M059J (cell line): ENCODE measurements at places on chromosomes 11 and 22.

GRCh38 chr11:111707039-111707690 is 59.0 kb downstream of the PPP2R1B start:
- peak; percentile 66 for DNase-seq

GRCh38 chr22:24994070-24994763 is 41.7 kb downstream of the KIAA1671 start:
- peak; percentile 87 for DNase-seq

- DNase-seq: peak; percentile 94
These were observed 122.6 kb downstream of the APOL5 start for GRCh38 chr22:35840302-35840739.

DNA sequence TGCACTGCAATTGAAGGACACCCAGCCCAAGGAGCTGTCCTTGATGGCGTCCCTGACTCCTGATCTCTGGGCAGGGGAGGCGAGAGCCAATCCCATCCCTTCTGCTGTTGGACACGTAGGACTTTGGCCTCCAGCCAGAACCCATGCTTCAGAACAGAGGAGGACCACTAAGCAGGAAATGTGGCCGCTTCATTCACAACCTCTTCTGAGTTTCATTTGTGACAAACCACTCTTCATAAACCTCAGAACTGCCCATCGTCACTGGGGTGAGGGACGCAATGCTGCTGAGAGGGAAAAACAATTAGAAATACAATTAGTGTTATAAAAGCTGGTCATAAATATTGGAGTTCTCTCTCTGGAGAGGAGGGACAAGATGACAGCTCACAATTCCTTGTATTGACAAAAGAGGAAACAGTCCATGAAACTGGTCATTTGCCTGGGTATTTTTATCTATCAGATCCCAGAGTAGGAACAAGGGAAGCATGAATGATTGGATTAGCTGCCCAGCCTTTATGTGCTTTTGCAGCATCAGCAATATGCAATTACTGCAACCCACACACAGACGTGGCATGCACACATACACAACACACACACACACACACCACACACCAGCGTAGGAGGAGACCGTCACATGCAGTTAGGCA is 216.5 kb upstream of the CADM1 start:
- DNase-seq: no peak

GRCh38 chr11:63760487-63761079 is 8.0 kb downstream of the ZFTA start:
- no peak for DNase-seq

DNA sequence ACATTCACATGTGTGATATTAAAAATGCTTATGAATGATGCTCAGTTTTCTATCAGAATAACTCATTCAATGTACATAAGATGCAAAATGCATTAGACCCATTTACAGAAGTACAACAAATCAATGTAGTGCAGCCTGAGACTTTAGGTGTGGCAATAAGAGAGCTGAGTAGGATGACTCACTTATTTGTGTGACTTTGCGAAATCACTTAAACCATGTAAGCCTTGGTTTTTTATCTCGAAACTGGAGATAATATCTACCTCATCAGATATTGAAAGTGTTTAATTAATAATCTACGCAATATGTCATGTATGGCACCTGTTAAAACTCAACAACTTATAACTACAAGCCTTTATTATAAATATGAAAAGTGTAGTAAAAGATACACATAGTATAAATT is 105.7 kb upstream of the LUZP2 start:
- DNase-seq: peak; percentile 51

DNA sequence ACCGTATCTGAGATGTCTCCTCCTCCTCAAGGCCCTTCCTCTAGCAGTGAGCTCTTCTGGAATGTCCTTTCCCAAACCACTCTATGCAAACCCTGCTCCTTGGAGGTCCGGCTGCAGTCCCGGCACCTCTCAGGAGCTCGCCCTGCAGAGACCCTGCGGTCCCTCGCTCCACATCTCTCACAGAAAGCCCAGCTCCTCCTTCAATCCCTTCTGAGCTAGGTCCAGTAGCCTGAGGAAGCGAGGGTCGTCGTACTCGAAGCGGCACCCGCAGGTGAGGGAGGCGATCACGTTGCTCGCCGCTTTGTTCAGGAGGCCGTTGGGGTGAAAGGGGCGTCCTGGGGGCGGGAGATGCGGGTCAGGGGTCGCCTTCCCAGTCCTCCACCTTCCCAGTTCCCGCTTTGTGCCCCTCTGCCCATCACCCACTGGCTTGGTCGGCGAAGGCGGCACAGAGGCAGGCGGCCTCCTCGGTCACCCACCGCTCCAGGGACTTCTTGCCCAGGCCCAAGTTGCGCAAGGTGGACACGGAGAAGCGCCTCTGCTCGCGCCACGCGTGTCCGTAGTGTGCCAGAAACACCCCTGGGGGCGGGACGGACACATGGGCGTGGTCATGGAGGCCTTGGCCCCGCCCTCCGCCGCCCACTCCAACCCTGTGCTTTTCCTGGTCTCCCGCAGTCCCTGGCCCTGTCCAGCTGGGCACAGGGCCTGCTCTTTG is 21.5 kb upstream of the CYP2D6 start:
- DNase-seq: no peak

DNA sequence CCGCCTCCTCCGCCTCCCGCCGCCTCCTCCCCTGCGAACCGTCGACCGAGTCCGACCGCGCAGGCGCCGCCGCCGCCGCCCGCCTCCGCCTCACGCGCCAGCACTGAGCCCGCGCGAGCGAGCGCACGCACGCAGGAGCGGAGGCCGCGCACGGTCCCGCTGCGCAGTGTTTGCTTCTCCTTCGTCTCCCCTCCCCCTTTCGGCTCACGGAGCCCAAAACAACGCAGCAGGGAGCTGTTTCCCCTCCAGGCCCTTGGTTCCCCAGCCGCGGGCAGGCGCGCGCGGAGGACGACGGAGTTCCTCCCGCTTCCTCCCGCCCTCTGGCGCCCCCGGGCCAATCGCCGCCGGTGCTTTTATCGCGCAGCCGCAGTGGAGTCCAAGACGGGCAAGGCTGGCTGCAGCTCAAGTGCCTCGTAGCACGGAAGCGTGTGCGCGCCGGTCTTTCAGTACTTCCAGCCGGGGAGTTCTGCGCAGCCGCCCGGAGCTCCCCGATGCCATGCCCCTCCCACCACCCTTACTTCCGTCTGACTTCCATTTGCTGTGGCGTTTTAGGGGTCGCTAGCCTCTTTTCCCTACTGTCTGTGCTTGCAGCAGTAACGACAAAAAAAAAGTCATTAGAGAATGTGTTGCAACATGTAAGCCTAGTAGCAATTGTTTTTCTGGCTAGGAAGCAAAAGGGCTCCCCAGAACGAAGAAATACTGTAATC is at the start of gene HNRNPUL2:
Gene HNRNPUL2, minus strand, starts transcription at position 293 of the 707 bp plus-strand sequence. CDS start 301 bp downstream, outside the sequence.
- DNase-seq: peak; percentile 98

- DNase-seq: no peak
These were observed 19.4 kb upstream of the LIN7C start for GRCh38 chr11:27525824-27526516.

DNA sequence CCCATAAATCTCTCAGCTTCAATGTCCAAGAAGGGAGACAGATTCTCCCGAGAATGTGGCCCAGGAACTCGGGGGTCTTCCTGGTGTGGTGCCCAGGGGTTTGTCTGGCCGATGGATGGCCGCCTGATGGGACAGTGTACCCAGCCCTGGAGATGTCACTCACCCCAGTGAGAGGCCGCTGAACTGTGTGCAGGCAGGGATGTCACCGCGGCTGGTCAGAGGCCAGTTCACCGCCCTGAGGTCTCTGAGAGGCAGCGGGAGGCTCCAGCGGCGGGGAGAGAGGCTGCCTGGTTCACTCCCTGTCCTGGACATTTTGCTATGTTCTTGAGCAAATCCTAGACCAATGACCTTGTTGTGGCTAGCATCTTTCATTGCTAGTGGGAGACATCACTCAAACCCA is 1349.5 kb downstream of the BRD1 start:
- no peak for DNase-seq

GRCh38 chr11:126140201-126140925 is 71.1 kb downstream of the RPUSD4 start:
- DNase-seq: peak; percentile 22

- no peak for DNase-seq
These were observed 9.4 kb upstream of the RNF185 start for GRCh38 chr22:31150615-31151014.

DNA sequence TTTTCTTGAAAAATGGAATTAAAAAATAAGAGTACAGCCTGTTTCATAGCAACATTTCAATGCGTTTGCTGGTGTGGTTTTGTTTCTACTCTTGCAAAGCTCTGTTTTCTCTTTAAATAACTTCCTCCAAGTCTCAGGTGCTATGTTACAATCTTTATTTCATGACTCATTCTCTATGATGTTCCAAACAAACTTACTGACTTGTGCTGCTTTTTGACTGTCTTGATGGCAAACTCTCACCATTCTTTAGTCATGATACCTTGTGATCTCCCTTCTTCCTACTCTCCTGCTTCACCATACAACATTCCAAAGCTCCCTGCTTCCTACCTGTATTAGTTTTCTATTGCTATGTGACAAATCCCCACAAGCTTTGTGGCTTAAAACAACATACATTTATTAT is 166.1 kb downstream of the C11orf91 start:
- DNase-seq: peak; percentile 79

- DNase-seq: no peak
These were observed 988 bp upstream of the FLI1 start for GRCh38 chr11:128692753-128693415.

DNA sequence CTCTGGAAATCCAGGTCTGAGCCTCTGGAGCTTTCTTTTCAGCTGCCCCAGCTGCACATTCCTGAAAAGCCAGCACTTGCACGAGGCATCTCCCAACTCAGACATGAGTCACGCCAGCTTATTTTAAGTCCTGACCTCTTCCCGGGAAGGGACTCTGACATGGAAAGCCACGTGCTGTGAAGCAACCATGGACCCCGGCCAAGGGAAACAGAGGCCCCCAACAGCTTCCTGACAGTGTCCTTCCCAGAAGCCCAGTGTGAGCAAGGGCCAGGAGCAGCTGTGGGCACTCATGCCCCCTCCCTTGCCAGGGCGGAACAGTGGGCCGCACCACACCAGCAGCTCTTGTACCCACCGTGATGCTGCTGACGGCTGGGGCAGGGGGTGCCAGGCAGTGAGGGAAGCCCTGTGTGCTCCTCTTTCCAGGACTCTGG is 118.8 kb upstream of the CADM1 start:
- peak; percentile 92 for DNase-seq

- peak; percentile 5 for DNase-seq
These were observed 780.9 kb downstream of the BRD1 start for GRCh38 chr22:49046546-49047361.

DNA sequence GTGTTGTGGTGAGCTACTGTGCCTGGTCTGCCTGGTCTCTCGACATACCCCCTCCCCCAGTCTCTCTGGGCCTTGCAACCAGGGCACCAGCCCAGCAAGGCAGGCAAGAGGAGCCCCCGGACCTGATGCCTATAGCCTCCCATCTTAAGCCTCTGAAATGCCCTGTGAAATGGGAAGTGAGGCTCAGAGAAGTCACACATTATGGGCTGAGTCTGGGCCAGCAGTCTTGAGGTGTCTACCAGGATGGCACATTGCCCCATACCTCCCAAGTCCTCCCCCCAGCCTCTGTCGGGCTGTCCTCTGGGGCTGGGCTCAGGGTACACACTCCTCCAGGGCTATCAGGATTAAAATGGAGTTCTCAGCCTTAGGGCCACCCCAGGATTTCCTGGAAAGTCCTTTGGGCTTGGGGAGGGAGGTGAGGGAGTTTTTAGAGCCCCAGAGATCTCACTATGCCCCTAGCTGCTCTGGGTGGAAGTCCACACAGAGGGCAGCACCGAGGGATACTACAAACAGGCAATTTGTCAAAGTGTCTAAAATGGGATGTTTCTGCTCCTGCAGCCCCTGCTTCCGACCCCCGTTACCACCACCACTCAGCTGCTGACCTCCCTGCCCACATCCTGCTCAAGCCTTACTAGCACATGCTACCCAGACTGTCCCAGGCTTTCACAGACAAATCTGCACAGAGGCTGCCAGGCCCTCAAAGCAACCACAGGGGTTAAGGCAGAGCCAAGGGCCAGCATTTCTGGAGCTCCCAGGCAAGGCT is 3.1 kb upstream of the SH3BP1 start:
- DNase-seq: peak; percentile 83

DNA sequence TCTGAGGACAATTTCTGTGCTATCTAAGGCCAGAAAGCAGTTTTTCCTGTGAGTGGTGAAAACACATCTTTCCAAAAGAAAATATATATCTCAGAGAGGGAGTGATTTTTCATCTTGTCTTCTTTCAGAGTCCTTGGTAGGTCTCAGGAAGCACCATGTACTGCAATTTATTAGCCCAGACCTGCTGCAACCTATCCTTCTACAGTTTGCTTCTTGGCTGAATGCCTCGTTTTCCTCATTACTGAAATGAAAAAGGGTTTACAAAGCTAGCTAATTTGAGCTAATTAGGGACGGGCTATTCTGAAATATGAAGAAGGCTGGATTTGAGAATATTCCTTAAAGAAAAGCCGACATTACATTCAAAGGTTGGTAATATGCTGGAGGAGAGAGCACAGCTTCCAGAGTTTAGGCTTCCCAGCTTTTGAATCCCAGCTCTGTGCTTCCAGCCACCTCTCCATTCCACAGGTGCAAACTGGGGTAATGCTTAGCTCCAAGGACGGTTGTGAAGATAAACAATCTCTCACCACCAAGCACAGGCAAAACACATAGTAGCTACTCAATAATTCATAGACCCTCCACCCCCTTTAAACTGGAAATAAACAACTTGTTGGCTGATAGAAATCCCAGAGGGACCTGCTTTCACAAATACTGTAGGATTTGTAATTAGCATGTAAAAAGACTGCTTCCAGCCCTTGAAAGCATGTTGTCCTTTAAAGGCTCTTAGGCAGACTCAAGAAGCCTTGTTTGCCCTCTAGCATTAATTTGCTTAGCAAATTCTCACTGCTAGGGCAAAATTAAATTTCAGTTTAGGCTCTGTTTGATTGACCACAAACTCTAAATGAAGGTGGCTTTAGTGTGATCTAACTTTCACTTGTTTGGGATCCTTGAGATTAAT is 24.5 kb upstream of the SESN3 start:
- no peak for DNase-seq

DNA sequence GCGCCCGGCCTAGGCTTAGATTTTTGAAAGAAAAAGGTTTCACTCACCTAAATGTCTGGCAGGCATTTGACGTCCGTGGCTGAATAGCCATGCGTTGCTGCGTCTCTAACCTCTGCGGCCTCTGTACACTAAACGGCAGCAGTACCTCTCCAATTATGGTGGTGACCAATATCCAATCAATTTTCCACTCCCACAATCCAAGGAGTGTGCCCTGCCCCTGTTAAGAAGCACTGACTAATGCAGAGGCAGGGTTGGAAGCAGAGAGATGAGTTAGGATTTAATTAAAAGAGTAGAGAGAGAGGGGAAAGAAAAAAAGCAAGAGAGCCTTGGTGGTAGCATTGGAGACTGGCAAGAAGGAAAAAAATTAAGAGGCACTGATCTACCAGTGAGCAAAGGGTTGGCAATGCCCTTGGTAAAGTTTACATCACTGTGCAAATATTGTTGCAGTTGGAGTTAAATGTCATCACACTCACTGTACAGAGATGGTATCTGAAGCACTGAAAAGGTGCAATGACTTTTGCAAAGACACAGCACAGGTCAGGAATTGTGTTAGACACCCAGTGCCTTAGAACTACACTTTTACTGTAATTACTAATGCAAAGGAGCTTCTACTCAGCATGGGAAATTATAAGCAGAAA is 526.7 kb downstream of the NTM start:
- DNase-seq: peak; percentile 41
